ENCODE measurements at places on chromosomes 7 and 10. TPM values are rescaled to one million over a fixed set of nuclear protein-coding genes. Genes with fewer than 3 reads are reported as not detected.

DNA sequence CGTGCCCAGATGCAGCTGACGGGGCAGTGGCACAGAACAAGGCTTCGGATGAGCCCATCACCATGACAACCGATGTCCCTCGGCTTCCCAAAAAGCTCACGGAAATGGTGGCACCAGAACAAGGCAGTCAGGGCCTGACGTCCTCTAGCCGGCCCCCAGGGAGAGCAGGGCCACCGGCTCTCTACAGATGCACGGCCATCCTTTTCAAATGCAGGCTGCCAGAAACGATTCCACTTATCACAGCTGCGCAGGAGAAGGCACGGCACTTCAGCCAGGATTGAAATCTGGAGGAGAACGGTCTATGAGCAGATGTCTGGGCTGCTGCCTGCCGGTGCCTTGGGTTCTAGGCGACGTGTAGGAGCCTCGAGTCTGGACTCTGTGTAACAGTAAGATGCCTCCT is 223.8 kb downstream of the ZMYND11 start:
- no peak for DNase-seq

DNA sequence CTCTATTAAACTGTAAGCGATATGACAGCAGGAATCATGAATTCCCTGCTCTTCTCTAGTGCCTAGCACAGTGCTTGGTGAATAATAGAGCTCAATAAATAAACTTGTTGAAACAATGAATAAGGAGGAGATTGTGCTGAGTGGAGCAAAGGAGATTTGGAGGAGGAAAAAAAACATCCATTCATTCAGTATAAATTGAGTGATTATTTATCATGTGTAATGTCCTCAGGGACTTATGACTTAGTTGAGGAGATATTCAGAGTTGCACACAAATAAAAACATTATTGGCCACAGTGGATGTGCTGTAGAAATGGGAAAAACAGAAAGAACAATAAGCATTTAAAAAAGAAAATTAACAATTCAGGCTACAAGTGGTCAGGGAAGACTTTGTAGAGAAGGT is 125.7 kb downstream of the FOXP2 start:
- DNase-seq: no peak

DNA sequence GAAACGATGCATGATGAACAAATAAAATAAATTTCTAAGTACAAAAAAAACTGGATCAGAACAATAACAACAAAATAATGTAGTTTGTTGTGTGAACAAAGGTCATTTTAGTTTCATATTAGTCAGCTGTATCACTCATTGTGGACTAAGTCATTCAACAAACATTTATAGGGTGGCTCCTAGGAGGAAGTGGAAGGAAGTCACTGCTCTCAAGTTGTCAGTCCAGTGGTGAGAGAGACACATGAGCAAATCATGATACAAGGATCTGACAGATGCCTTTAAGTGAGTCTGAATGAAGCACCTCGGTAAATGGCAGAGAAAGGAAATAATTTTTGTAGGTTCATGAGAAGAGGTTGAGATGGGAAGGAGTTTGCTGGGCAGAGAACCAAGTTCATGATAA is 56.8 kb downstream of the EPDR1 start:
- DNase-seq: no peak

DNA sequence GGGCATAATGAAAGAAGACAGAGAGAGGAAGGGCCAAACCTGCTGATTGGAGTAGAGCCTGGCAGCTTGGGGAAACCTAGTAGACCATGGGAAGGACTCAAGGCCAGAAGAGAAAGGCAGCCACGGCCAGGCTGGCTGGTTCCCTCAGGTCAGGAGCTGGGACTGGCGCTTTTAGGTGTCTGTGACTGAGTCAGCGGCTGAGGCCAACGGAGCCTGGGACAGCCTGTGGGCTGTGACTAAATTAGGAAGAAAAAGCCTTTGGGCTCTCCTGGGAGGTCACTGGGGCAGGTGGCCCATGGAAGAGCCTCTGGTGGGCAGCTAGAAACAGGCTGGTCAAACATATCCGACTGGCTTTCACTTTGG is 108.9 kb upstream of the PDCD4 start:
- no peak for DNase-seq

DNA sequence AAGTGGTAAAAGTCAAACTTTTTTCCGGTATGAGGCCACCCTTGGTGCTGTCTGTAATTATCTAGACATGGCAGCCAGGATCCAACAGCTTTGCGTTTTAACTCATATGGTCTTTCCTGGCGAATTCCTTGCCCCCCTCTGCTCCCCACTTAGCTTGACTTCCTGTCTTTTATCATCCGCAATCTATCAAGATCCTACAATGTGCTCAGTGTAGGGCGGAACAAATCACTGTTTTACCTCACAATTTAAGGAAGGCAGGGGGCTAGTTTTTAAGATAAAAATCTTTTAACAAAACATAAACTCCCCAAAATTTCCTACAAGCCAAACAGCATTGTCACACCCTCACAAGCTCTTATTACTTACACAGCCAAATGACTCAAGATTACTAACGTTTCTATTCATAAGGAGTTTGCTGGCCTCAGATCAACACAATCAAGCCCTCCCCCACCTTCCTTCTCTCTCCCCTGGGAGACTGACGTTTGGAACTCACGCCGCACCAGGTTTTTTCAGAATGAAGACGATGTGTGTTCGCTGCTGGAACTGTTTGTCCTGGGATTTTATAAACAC is 1.3 kb upstream of the CDK14 start:
- DNase-seq: no peak

DNA sequence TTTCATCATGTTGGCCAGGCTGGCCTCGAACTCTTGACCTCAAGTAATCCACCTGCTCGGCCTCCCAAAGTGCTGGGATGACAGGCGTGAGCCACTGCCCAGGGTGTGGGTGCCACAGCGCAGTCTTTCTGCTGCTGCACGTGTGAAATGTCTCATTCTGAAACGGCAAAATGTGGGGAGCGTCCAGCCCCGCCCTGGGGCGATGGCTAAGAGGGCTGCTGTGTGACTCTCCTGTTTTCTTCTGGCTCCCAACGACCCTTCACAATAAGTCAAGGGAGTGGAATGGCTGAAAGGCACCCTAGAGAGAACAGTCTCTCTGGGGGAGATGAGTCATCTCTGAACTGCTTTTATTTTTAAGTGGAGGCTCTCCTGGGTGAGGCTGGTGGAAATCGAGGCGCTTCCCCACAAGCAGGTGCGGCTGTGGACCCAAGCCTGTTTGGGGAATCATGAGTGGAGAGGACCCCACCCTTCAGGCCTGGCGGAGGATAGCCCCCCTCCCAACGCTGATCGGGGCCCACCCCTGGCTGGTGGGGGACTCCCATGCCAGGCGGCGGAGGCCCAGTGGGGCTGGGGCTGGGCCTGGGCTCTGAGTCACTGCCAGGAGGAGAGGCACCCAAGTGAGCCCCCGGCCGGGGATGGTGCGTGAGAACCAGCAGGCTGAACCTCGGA is 18.0 kb downstream of the ADAP1 start:
- no peak for DNase-seq

- no peak for DNase-seq
These were observed 23.6 kb downstream of the PIP4K2A start for GRCh38 chr10:22690614-22691431.

GRCh38 chr10:69874449-69874848 is 72.7 kb downstream of the COL13A1 start:
- no peak for DNase-seq

GRCh38 chr10:69891057-69891617 is 89.4 kb downstream of the COL13A1 start:
- DNase-seq: no peak

- DNase-seq: no peak
These were observed 14.1 kb upstream of the SUN1 start for GRCh38 chr7:818031-818699.

- DNase-seq: peak; percentile 32
These were observed 376 bp downstream of the GNA12 start for GRCh38 chr7:2843711-2844152.

DNA sequence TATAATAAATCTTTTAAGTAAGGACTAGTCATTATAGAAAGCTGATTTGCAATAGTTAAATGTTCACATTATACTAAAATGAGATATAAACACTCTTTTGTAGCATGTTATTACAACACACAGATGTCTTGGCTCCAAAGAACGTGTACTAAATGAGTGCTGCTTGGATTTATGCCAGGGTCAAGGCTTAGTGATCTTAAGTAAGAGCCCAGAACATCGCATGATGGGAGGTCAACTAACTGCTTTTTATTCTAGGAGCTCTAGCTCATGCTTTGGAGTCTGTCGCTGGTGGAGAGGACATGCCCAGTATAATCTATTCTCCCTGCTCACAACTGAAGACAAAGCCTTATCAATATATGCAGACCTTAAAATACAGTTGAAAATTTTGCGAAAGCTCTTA is 315.1 kb downstream of the BBS9 start:
- no peak for DNase-seq

GRCh38 chr7:117808341-117808757 is 64.9 kb downstream of the CTTNBP2 start:
- DNase-seq: no peak

DNA sequence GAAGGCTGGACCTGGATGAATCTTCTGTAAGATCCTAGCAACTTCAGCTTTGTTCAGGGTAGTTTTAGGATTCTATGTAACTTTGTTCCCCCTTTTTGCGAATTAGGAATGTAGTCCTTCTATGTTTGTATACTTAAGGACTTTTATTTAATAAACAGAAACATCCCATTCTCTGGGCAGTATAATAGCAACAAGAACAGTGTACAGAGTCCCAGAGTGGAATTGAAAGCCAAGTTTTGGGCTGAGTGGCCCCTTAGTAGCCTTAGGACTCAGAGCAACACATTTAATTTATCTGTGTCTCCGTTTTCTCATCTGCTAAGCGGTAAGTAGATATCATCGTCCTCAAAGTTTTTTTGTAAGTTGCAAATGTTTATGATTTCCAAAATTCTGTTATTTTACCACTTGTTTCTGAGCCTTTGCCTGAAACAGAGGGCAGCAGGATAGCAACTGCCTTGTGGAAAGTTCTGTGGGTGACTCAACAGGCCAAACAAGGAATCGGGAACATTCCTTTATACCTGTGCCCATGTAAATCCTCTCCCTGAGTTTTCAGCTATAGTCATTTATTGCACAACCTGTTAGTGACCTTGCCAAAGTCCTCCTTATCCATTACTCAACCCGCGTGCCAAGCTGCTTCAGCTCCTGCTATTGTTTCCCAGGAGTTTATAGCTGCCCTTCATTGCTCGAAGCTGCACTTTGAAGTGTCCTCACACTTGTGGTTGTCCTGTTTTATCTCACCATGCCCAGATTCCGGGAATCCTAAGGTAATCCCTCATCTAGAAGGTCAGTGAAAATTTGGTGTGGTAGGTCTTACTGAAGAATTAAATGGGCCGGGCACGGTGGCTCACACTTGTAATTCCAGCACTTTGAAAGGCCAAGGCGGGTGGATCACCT is 199.1 kb upstream of the AHR start:
- no peak for DNase-seq

DNA sequence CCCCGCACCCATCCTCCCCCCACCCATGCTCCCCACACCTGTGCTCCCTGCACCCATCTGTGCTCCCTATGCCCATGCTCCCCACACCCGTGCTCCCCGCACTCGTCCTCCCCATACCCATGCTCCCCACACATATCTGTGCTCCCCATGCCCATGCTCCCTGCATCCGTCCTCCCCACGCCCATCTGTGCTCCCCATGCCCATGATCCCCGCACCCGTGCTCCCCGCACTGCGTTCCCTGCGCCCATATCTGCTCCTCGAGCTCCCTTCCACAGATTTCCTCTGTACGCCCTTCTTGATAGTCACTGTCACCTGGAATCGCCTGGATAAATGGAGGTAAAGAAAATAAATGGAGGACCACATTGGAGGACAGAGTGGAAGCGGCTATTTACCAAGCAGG is 9.9 kb downstream of the DIP2C start:
- DNase-seq: no peak

DNA sequence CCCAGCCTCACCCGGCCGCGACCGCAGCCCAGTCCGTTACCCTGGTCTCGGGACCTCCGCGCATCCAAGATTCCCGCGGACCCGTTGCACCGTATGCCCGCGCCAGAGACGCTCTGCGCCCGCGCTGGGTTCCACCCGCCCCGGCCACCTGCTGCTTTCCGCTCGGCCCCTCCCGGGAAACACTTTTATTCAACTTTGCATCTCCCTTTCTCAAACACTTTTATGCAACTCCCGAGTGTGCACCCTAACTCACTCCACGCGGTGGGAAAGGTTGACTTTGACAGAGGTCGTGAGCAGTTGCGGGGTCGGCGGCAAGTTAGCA is at the start of gene ODAD2:
TSS of gene ODAD2 (minus strand) at position 126 of the 322 bp plus-strand sequence. CDS start 3,937 bp downstream, outside the sequence.
- DNase-seq: no peak

GRCh38 chr10:48735836-48736390 is 51.2 kb downstream of the WDFY4 start:
- DNase-seq: no peak

DNA sequence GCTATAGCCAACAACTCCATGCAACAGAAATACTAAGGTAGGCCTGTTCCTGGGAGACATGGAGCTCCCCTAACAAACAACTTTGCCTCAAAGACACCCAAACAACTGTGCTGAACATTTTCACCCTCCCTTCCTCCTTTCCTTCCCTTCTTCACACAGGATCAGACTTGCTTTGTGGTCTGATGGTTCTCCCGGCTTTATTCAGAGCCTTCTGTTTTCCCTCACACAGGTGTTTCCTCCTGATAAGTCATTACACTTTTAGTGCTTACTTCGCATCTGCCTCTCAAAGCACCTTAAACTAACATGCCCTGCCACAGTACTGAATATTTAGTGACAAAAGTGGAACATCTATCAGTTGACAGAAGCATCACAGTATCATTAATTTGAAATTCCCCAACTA is 56.3 kb upstream of the YAE1 start:
- no peak for DNase-seq

DNA sequence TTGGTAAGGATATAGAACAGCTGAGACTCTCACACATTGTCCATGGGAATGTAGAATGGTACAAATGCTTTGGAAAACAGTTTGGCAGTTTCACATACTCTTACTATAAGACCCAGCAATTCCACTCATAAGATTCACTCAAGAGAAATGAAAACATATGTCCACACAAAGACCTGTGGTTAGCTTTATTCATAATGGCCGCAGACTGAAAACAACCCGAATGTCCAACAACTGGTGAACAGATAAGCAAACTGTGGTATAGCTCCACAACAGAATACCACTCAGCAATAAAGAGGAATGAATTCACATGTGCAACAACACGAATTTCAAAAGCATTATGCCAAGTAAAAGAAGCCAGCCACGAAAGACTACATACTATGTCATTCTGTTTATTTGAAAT is 33.5 kb upstream of the CUL1 start:
- no peak for DNase-seq

Gene TLL2
- total RNA-seq: not detected

Gene ALOX5
- 1.7 TPM for total RNA-seq

Gene NPY
- not detected for total RNA-seq

Gene LIPK
- total RNA-seq: not detected

Gene TEX36
- not detected for total RNA-seq

Gene TAS2R5
- 2.7 TPM for total RNA-seq

Gene SH2D4B
- total RNA-seq: not detected

Gene DNAJC12
- 37.3 TPM for total RNA-seq

Gene IDE
- total RNA-seq: 28.7 TPM

Gene HTRA1
- not detected for total RNA-seq

Gene UTF1
- total RNA-seq: not detected

Gene IRF5
- 9.7 TPM for total RNA-seq

Gene CAV2
- not detected for total RNA-seq
